Frontal cortex (tissue), 4 donors: ENCODE measurements at places on chromosomes 13 and 19. TPM values are rescaled to one million over a fixed set of nuclear protein-coding genes. Genes with fewer than 3 reads are reported as not detected.

- no peak for DNase-seq
Observed at GRCh38 chr13:76225815-76226489, 589.8 kb downstream of the LMO7 start.

GRCh38 chr13:50425772-50426171 lies 410.5 kb downstream of the KCNRG start:
- DNase-seq: no peak

DNA sequence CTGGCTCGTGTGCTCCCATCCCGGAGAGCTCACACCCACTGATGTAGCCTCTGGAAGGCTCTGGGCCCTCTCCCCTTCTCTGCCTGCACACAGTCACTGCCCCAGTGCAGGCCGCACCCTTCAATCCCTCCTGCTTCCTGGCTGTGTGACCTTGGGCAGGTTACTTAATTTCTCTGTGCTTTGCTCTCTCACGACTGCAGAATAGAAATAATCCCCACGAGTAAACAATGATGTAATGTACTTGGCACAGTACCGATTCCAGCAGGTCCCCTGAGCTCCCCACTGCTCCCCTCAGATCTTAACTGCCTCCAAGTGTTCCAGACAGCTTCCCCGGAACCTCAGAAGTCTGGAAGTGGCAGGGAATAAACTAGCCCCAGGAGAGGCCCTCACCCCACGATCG lies 16.1 kb downstream of the LIG1 start:
- no peak for DNase-seq

DNA sequence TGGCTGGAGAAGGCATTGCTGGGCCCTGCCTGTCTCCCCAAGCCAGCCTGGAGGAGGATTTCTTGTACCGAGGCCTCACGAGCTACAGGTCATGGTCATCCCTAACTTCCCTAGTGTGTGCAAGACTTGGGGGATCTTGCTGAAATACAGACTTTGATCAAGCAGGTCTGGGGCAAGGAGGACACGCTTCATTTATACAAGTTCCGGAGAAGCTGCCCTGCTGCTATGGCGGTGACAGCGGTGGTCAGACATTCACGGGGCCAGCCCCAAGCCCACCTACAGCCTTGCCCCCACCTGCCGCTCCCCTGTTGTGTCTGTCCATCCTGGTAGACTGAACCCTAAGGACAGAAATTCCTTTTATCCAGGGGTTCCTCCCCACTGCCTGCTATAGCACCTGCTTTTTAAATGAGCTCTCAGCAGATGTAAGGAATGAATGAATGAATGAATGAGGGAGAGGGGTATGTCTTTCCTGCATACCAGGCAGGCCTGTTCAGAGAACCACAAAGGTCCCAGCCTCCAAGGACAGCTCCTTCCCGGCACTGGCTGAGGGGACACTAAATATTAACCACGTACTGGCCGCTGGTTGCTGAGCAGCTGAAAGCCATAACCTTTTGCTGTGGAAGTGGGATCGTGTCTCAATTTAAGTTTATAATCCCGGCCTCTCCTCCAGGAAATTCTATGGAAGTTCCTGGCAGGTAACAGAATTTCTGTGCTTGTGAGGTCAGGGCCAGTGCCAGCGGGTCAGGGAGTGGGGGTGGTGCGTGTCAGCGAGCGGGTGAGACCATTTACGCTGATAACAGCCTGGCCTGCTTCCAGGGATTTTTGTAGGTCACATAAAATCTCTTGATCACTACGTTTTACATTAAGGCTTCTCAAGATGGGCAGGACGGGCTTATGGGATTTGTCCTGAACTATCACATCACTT lies 27.1 kb downstream of the TSSK6 start:
- no peak for DNase-seq

DNA sequence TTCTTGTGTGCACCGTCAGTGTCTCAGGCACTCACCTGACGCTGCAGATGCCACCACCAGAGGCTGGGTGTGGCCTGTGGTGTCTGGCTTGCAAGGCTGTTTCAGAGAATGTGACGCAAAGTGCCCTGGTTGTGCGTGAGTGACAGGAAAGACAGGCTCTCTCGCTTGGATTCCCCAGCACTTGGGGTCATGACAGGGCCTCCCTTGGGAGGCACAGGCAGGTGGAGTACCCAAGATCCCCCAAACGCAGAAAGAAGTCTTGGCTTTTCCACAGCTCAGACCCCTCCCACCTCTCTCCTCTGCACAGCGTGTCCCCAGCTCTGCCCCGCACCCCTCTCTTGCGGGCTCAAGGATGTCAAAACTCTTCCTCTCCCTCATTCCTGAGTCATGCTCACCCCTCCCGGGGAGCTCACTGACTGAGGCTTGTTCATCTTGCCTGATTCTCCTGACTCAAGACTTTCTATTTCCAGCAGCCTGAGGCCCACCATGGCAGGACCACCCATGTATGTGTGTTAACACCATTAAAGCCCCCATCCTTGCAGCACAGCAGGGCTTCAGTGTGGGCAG lies 21.0 kb downstream of the DHX34 start:
- no peak for DNase-seq

DNA sequence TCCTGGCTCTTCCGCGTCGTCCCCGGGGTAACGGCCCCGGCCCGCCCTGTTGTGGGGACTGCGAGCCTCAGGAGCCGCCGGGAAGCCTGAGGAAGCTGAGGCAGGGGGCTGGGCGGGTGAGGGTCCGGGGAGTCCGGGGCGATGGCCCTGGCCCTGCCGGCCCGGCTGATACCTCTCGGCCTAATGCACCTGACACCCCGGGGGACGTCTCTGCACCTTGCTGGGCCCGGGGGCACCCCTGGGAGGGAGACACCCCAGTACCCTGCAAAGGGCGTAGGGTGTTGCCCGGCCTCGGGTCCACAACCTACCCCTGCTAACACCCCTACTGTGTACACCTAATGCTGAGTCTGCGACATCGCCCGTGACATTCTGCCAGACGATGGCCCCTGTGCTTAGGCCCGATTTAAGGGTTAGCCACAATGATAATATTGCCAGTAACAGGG lies 410 bp downstream of the PIN1 start:
- DNase-seq: no peak

GRCh38 chr19:31304831-31305312 lies 44.4 kb downstream of the TSHZ3 start:
- DNase-seq: no peak

GRCh38 chr19:14019100-14019499 lies 8.8 kb upstream of the RLN3 start:
- no peak for DNase-seq

GRCh38 chr13:39779337-39780265 lies 124.1 kb downstream of the COG6 start:
- DNase-seq: no peak

DNA sequence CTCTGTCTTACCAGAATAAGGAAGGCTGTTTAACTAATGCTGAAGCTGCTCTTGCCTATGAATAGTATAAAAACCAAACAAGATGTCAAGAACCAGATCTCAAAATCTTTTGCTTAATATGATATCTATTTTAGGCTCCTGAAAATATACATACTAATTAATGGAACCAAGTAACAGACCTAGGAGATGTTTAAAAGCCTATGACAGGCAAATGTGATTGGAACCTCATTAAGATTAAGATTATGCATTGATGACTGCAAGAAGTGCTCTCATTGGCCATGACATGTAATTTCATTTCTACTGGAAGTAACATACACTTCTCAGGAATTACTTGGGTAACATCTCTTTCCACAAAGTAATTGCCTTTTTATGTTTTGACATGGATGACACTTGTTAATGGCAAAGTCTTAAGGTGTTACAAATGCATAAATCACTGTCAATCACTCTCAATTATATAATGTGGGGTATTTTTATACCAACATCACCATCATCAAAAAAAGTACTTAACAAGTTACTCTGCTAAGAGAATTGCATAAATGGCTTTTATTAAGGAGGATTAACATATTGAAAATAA lies 326.9 kb upstream of the MIR17HG start:
- DNase-seq: no peak

DNA sequence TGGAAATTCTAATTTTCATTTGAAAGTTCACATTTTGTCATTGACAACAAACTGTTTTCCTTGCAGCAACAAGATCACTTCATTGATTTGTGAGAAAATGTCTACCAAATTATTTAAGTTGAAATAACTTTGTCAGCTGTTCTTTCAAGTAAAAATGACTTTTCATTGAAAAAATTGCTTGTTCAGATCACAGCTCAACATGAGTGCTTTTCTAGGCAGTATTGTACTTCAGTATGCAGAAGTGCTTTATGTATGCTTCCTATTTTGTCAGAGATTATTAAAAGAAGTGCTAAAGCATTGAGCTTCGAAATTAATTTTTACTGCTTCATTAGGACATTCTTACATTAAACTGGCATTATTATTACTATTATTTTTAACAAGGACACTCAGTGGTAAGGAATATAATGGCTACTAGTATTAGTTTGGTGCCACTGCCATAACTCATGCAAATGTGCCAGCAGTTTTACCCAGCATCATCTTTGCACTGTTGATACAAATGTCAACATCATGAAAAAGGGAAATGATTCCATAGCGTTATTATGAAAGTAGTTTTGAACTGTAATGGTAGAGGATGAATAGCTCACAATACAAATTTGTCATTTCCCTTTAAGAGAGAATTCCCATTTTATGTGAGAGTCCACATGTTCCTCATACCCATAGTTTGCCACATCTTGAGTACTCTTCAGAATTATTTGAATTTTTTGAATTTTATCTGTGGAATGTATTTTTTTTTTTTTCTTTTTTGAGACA lies 2.6 kb downstream of the BRCA2 start:
- no peak for DNase-seq

- DNase-seq: no peak
Observed at GRCh38 chr13:66618702-66619101, 611.4 kb downstream of the PCDH9 start.

DNA sequence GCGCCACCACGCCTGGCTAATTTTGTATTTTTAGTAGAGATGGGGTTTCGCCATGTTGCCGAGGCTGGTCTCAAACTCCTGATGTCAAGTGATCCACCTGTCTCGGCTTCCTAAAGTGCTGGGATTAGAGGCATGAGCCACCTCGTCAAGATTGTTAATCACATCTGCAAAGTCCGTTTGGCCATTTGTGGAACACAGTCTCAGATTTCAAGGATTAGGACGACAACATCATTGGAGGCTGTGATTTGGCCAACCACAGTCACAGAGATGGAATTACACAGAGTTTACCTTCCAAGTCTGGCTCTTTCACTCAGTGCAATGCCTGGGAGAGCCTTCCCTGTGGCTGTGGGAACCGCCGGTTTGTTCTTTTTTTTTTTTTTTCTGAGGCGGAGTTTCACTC lies 17.8 kb downstream of the SULT2B1 start:
- DNase-seq: no peak

GRCh38 chr19:2768365-2769132 lies 14.5 kb downstream of the SGTA start:
- no peak for DNase-seq

GTPBP3 gene
- total RNA-seq: 11.8 TPM

CRLF1 gene
- 2.4 TPM for total RNA-seq

FLT3LG gene
- total RNA-seq: 0.41 TPM

TMIGD2 gene
- total RNA-seq: not detected
